ENCODE measurements at places on chromosomes 5 and 9.

GRCh38 chr9:100577776-100578448 is at the start of gene CAVIN4:
CAVIN4 (plus strand) TSS chr9:100578079; CDS start chr9:100578144, 65 bp downstream.
- no peak for DNase-seq

DNA sequence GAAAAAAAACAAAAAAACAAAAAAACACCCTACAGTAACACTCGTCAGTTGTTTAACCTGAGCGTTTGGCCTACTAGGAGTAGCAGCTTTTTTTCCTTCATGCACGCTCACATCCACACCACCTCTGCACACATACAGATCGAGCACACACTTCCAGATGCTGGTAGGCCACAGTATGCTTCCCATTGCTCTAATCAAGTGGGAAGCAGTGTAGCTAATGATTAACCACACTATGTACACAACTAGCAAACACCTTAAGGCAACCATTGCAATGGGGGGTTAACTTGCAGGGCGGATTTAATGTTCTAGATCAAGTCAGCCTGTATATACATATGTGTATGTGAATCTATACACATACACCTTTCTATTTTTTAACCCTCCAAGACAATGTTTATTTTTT is 65.5 kb upstream of the GLRX start:
- DNase-seq, result no peak

DNA sequence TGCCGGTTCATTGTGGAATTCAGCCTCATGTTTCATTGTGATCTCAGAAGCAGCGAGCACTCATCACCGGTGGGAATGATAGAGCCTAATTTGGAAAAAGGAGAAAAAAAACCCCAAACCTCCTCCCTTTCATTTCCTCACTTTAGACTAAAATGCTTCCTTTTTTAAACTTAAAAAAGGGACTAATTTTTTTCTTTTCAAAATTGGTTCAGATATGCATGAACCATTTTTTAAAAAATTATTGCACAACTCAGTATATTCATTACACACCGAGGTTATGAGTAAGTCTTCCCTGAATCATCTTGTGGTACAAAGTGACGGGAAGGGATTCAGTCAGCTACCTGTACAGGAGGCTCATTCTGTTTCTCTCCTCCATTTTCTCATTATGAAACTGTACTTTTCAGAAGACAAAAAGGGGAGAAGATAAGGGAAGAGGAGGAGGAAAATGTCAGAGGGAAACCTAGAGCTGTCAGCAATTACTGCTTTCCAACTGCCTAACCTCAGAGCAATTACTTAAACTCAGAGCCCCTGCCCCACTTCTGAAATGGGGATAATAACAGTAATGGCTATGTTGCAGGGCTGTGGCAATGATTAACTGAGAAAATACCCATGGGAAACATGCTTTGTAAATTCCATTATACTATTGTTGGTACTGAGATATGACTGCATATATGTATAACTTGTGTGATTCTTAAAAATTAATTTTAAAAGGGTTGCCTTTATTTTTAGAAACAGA is 24.0 kb downstream of the GALNT10 start:
- DNase-seq, result no peak

GRCh38 chr5:95304711-95305110 is 19.8 kb upstream of the MCTP1 start:
- no peak for DNase-seq

DNA sequence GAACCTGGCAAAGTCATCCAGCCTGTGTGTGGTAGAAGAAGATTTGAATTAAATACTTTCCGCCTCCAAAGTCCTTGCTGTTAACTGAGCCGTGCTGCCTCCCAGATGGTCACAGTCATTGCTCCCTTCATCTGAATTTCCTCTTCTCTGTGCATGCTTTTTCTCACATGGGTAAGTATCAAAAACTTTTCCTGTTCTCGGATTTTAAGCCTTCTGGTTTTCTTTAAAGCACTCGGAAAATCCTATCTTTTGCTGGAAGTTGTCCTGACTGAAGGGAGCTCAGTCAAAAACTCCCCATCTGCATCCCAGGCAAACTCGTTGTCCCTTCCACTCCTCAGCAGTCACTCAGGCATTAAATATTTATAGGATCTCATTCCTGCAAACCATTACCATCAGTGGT is 290.0 kb upstream of the PIK3R1 start:
- no peak for DNase-seq

GRCh38 chr5:143041461-143041860 is 271.3 kb downstream of the ARHGAP26 start:
- DNase-seq, result no peak

- DNase-seq, result no peak
Observed at GRCh38 chr5:77957931-77958521, 181.9 kb upstream of the TBCA start.

DNA sequence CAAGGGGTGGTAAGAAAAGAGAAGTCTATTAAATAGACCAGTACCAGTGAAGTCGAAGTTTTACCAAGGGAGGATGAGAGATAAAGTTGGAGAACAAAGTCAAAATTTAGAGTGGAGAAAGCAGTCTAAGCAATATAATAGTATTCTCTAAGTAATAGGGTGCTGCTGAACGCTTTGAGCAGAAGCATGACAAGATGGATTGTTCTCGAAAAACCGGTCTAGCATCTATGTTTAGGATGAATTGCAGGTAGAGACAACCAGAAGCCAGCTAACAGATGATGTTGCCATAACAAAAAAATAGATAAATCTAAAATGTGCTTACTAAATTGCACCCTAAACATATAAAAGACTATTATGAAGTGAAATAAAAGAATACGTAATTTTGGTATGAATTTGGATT is 237.0 kb downstream of the PRELID2 start:
- DNase-seq, result no peak

- no peak for DNase-seq
Observed at GRCh38 chr5:58675341-58675740, 92.5 kb downstream of the RAB3C start.

DNA sequence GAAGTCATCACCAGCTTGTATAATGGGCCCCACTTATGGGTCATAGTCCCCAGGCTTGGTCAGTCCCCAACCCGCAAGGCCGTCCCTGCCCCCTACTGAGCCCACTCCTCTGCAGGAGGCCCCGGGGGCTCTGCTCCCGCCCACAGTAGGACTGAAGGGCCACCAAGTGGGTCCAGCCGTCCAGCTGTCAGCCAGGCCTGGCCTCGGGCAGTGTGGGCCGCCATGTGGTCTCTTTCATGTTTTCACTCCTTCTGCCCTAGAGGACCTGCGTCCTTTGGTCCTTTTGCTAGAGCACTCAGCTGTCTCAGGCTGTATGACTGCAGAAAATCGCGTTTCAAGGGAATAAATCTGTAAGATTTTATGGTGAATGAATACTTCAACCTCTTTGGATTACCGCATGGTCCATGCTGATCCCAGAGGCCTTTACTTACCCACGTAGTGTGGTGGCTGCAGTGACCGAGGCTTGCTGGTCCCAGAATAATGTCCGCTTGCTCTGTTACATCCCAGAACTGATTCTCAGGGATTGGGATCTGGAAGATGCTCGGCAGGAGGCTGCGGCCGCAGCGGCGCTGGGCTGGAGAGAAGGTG is 105.7 kb upstream of the FAM120A start:
- DNase-seq, result no peak

DNA sequence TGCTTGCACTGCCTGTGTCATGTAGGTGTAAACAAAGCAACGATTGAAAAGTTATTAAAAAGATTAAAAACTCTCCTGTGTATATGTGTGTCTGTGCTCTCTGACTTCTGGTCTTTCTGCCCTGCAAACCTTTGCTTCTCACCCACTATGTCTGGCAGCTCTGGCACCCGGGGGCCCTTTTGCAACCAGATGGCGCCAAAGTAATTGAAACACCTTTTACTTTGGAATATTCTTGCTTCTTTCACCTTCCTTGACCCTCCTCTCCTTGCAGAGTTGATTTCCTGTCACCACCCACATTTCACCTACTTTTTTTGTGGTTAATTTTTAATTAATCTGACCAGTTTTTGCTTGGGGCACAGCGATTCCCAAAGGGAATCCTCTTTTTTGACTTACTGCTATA is 275.5 kb downstream of the ARHGEF28 start:
- DNase-seq, result no peak

GRCh38 chr5:138712791-138713190 is 40.4 kb upstream of the CTNNA1 start:
- no peak for DNase-seq

GRCh38 chr5:72600391-72600981 is 93.3 kb upstream of the ZNF366 start:
- DNase-seq, result no peak

DNA sequence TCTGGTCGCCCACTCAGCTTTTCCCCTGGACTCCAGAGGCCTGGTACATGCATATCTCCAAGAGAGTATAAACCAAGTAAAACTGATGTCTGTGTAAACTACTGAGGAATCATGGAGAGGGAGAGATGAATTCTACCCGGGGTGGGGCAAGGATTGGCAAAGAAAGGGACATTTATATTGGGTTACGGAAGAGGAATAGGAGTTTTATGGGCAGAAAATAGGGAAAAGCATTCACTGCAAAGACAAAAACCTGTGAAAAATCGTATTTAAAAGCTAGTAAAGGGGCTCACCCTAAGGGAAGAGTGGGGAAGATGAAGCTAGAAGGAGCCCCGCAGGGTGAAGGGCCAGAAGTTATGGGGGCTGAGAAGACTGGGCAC is 248.0 kb upstream of the KLF4 start:
- DNase-seq, result no peak

DNA sequence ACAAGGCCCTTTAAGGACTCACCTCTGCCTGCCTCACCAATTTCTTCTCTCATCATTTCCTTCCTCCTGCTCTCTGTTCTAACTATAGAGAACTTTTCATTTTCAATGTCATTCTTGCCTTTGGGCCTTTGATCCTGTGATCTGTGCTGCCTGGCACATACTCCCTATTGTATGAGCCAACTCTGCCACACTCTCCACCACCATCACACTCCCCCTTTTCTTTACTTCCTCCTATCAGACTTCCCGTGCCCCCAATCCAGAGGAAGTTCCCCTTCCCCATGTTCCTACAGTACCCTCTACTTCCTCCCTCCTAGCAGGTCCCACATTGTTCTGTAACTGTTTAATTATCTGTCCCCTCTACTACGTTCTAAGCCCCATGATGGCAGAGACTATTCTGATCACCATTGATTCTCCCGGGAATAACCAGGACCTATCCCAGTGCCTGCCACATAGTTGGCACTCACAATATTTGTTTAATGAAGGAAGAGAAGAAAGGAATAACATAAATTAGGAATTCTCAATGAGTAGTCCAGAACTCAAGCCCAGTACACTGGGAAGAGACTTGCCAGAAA is 27.5 kb downstream of the ADAM19 start:
- no peak for DNase-seq

DNA sequence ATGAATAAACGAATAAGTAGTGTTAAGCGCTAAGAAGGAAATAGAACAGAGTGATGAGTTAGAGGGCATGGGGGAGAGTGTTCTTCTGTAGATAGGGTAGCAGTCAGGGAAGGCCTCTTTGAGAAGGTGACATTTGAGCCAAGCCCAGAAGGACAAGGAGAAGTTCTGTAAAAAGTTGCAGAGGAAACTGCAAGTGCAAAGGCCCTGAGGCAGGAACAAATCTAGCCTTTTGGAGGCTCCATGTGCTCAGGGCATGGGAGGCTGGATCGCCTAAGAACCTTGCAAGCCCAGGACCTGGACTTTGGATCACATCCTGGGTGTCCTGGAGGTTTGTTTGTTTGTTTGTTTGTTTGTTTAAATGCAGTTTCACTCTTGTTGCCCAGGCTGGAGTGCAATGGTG is 8.0 kb downstream of the EIF4E1B start:
- DNase-seq, result no peak

DNA sequence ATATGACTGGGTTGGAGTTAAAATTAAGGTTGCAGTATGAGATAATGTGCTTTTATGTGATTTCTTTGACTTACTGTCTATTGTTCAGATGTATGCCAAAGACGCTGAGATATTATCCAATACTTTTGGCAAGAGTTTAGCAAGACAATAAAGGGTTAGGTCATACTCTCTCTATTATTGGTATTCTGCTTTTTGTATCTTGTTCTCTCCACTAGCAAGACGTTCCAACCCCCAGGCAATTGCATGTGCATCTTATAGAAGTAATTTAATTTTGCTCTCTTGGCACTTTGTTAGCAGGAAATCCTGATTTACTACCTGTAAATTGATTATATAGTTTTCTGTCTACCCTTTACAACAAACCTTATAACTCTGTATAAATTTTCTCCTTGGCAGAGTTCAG is 1093.6 kb downstream of the CDH9 start:
- no peak for DNase-seq

- DNase-seq, result no peak
Observed at GRCh38 chr5:128174951-128175350, 91.4 kb downstream of the SLC12A2 start.

GRCh38 chr5:117201001-117201400 is 626.4 kb upstream of the SEMA6A start:
- no peak for DNase-seq

GRCh38 chr9:130837643-130838042 is 2.6 kb downstream of the ABL1 start:
- DNase-seq, result no peak

DNA sequence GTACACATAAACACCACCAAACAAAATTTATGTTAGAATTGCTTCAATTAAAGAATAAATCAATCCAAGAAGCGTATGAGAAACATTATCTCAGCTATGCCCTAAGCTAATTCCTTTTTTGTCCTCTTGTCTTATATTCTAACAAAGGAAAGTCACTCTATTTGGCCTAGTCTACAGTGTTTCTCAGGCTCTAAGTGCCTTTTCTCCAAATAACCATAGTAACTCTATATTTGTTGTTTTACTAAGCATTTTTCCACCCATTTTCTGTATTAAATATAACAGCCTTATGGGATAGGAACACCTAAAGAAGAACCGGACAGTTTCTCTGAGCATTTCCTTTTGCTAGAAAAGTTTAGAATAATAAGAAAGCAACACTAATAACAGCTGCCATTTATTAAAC is 120.1 kb upstream of the MTAP start:
- no peak for DNase-seq

DNA sequence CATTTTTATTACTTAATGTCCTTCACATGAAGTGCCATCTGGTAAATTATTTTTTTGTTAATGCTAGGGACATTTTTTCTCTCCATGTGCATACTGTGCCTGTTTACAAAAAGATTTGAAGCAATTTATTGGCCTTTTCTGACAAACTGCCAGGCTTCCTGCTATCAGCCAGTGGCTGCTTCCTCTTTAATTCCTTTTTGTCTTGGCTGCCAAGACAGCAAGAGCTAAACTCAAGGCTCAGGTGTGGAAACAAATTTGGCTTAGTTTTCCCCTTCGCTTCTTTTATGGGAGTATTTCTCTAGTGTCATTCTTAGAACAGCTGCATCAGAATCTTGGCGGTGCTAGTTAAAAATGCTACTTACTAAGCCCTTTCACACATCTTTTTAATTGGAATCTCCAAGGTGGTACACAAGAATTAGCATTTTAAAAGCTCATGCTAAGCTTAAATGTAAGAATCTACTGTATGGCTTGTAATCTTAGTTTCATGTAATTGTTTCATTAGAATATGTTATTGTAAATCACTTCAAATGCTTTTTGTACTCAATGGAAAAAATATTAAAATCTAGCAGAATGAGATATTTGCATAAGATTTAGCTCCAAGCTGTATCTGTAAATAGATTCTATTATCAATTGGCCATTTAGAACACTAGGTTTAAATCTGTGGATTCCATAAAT is 134.2 kb upstream of the RASGRF2 start:
- DNase-seq, result no peak

Measured in activated CD4-positive, alpha-beta T cell treated with anti-CD3 and anti-CD28 coated beads, Interleukin-2, amount 10 ng/mL, durations not matched to agents 7 days and 5 days (primary cell).